Right renal cortex interstitium (tissue), 3 donors: ENCODE measurements at places on chromosomes 4 and X.

DNA sequence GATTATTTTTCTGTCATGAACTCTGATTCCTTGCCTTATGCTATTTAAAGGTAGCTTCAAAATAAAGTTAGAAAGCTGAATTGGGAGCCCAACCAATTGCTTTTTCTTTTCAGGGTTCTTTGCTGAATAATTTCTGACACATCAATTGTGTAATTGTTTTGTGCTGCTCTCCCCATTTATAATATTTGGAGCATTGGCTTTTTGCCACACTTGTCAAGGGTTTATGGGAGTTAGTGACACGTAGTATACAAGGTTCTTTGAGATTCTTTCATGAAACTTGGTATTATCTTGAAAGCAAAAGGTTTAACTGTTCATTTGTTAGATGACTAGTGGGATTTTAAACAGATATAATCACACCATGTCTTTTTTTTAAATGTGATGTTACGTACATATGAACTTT is 80.9 kb downstream of the POLA1 start:
- DNase-seq: no peak

DNA sequence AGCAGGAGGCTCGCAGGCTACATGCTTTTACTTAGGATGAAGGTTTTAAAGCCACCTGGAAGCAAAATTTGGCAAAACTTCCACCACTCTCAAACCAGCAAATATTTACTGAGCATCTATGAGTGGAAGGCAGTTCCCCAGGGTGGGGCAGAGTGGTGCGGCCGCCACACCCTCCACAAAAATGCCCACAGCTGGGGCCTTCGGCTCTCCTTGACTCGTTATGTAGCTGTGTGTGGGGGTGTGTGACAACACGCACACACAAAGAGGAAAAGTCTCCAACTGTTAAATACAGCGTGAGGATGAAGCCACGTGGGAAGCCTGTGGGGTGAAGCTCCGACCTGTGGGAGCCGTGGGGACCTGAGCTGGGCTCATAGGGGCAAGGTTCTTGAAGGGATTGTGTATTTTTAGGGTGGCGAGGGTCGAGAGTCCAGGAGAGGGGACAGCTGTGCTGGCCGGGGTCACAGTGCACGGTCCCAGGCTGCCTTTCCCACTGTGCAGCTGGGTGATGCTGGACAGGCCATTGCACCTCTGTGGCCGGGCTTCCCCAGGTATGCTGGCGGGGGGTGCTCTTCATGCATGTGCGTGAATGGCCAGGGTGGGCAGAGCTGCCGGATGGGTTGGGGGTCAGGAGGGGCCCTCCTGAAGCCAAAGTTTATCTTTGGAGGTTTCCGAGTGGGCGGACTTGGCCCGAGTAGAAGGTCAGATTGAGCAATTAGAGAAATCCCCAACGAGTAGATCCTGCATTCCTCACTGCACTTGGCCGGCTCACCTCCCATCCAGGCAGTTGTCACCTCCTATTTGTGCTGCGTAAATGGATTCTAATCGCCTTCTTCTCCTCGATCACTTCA is 25.4 kb downstream of the SORCS2 start:
- DNase-seq: no peak

- DNase-seq: peak; percentile 12
Measured at GRCh38 chrX:133444952-133445831, 29.9 kb upstream of the GPC4 start.

GRCh38 chrX:44480591-44480990 is 62.1 kb downstream of the FUNDC1 start:
- DNase-seq: no peak

DNA sequence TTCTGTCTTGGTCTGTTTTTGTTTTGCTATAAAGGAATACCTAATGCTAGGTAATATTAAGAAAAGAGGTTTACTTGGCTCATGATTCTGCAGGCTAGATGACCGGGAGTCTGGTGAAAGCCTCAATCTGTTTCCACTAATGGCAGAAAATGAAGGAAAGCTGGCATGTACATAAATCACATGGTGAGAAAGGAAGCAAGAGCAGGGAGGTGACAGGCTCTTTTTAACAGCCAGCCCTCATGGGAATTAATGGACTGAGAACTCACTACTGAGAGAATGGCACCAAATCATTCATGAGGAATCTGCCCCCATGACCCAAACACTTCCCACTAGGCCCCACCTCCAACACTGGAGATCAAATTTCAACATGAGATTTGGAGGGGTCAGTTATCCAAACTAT is 27.6 kb downstream of the SATL1 start:
- DNase-seq: no peak

DNA sequence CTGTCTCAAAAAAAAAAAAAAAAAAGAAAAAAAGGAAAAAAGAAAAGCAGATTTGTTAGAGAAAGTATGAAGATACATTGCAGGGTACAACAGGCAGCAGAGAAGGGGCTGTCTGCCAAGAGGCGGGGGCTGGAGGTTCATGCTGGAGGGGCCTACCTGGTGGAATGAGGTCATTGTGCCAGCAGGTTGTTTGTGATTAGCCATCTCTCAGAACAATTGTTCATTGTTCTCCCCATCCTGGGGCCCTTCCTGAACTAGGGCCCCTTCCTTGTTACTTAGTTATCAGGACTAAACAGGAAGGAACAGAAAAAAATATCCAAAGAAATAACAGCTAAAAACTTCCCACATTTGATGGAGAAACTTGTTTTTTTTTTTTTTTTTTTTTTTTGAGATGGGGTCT is 14.0 kb upstream of the GPKOW start:
- no peak for DNase-seq
